Neural progenitor cell (in vitro differentiated cells): ENCODE measurements at places on chromosomes 2 and 18. TPM values are rescaled to one million over a fixed set of nuclear protein-coding genes. Genes with fewer than 3 reads are reported as not detected.

GRCh38 chr2:201758234-201758633 lies 22.5 kb downstream of the ALS2 start:
- no peaks in the 10 kb centered on the region for H3K27me3 ChIP-seq
- H3K4me3 ChIP-seq = no peak overlapping the region
- H3K27ac ChIP-seq = no peak overlapping the region
- DNase-seq = no peak

DNA sequence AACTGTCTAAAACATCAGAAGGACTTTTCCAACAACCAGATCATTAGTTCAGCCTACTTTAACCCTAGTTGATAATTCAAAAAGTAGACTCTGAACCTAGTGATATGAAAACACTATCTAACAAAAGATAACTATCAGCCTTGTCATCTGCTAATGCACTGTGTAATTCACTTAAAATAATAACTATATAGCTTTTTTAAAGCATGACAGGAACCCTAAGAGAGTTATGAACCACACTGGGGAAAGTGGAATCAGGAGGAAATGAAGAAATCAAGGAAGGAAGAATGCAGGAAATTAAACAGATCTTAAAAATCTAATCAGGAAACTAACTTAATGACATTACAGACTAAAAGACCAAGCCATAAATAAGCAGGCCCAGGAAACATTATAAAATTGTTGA lies 9.0 kb downstream of the B4GALT6 start:
- H3K4me3 ChIP-seq = no peak overlapping the region
- H3K27me3 ChIP-seq = no peaks in the 10 kb centered on the region
- no peak for DNase-seq
- H3K27ac ChIP-seq = no peak overlapping the region
- no peaks in the 10 kb centered on the region for H3K36me3 ChIP-seq
- peaks cover 9% of the 10 kb centered on the region for H3K4me1 ChIP-seq

- H3K36me3 ChIP-seq = no peaks in the 10 kb centered on the region
- no peaks in the 10 kb centered on the region for H3K4me1 ChIP-seq
- no peaks in the 10 kb centered on the region for H3K27me3 ChIP-seq
Observed at GRCh38 chr2:224630659-224631550, 45.7 kb upstream of the CUL3 start.

- no peaks in the 10 kb centered on the region for H3K27me3 ChIP-seq
- no peak overlapping the region for H3K4me3 ChIP-seq
- no peak for DNase-seq
- H3K27ac ChIP-seq = no peak overlapping the region
Observed at GRCh38 chr18:23828426-23828825, 139.2 kb downstream of the LAMA3 start.

DNA sequence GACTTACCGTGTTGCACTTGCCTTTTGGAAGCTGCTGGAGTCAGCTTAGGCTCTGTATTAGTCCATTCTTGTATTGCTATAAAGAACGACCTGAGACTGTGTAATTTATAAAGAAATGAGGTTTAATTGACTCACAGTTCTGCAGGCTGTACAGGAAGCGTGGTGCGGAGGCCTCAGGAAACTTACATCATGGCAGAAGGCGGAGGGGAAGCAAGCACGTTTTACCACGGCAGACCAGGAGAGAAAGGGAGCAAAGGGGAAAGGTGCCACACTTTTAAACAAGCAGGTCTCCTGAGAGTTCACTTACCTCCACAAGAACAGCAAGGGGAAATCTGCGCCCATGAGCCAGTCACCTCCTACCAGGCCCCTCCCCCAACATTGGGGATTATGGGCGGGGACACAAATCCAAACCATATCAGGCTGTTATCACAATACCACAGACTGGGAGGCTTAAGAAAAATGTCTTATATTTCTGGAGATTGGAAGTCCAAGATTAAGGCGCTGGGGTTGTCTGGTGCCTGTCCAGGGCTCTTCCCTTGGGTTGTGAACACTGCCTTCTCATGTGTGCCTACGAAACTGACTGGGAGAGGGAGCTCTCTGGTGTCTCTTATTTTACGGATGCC lies 3.6 kb upstream of the D2HGDH start:
- H3K4me3 ChIP-seq = no peak overlapping the region
- no peak overlapping the region for H3K27ac ChIP-seq
- no peaks in the 10 kb centered on the region for H3K4me1 ChIP-seq
- H3K27me3 ChIP-seq = no peaks in the 10 kb centered on the region
- no peaks in the 10 kb centered on the region for H3K36me3 ChIP-seq
- DNase-seq = no peak

DNA sequence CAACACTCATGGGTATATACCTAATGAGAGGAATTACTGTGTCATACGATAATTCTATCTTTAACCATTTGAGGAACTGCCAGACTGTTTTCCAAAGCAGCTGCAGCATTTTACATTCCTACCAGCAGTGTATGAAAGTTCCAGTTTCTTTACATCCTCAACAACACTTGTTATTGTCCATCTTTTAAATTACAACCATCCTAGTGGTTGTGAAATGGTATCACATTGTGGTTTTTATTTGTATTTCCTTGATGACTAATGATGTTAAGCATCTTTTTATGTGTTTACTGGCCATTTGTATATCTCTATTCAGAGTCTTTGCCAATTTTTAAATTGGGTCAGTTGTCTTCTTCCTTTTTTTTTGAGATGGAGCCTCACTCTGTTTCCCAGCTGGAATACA lies 4.0 kb upstream of the CKAP2L start:
- no peak overlapping the region for H3K4me3 ChIP-seq
- no peak overlapping the region for H3K27ac ChIP-seq
- no peaks in the 10 kb centered on the region for H3K36me3 ChIP-seq
- no peaks in the 10 kb centered on the region for H3K27me3 ChIP-seq

DNA sequence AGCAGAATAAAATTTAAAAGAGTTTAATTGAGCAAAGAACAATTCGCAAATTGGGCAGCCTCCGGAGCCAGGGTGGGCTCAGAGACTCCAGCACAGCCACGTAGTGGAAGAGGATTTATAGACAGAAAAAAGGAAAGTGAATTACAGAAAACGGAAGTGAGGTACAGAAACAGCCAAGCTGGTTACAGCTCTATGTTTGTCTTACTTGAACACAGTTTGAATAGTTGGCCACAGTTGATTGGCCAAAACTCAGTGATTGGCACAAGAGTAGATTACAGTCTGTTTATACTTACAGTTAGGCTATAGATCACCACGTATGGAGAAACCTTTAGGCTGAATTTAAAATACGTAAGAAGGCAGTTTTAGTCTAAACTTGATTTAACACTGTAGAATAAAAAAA lies 78.8 kb upstream of the NEDD4L start:
- no peak for DNase-seq
- no peaks in the 10 kb centered on the region for H3K27me3 ChIP-seq
- H3K4me1 ChIP-seq = no peaks in the 10 kb centered on the region
- H3K36me3 ChIP-seq = no peaks in the 10 kb centered on the region

DNA sequence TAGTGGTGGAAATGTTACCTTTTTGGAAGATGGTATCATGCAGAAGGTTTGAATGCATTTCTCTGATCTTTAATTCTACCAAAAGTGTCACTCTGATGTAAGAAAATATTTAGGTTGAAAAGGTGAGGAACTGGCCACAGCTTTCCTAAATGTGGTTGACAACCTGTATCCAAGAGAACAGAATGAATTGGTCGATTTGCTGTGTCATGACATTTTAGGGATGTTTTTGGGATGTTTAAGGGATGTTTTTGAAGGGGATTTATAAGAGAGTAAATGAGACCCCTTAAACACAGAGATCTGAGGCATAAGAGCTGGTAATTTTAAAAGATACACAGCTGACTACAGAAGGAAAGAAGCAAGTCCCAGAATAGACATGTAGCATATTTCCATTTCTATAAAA lies 270.8 kb upstream of the EPAS1 start:
- no peak overlapping the region for H3K4me3 ChIP-seq
- no peaks in the 10 kb centered on the region for H3K36me3 ChIP-seq
- no peak overlapping the region for H3K27ac ChIP-seq
- no peak for DNase-seq

DNA sequence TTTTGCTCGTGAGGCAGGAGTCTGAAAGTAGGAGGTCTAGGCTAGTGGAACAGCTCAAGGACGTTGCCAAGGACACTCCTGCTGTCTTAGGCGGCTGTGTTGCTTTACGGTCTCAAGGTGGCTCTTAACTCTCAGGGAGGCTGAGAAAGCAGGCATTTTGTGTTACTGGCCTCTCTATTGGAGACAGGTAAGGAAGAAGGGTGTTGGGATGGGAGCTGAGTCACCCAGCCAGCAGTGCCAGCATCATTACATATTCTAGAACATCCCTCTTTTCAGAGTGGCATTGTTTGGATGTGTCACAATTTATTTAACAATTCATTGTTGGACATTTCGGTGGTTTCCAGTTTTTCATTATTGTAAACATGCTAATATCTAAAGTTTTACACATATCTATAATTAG lies 30.8 kb upstream of the TMEM214 start:
- H3K27me3 ChIP-seq = no peaks in the 10 kb centered on the region
- DNase-seq = no peak
- H3K27ac ChIP-seq = no peak overlapping the region
- no peak overlapping the region for H3K4me3 ChIP-seq

- H3K4me3 ChIP-seq = no peak overlapping the region
- no peak overlapping the region for H3K27ac ChIP-seq
- DNase-seq = no peak
Observed at GRCh38 chr2:46136481-46136880, 160.7 kb upstream of the EPAS1 start.

DNA sequence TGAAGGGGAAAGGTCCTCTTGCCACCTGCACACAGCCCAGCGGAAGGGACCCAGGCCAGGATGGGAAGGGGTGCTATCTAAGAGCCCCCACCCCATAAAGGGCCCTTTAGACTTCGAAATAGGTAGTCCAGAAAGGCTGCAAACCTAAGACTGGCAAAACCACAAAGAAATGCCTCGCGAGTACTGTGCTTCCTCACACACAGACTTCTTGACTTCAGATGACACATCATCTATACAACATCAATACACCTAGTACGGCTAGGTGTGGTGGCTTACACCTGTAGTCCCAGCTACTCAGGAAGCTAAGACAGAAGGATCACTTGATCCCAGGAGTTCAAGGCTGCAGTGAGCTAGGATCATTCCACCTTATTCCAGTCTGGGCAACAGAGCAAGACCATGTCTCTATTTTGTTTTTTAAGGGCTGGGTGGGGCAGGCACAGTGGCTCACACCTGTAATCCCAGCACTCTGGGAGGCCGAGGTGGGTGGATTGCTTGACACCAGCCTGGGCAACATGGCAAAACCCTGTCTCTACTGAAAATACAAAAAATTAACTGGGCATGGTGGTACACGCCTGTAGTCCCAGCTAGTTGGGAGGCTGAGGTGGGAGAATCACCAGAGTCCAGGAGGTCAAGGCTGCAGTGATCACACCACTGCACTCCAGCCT lies 125.8 kb downstream of the CABLES1 start:
- no peak overlapping the region for H3K27ac ChIP-seq
- peaks cover 20% of the 10 kb centered on the region for H3K4me1 ChIP-seq
- no peaks in the 10 kb centered on the region for H3K27me3 ChIP-seq
- no peak for DNase-seq
- H3K4me3 ChIP-seq = no peak overlapping the region

DNA sequence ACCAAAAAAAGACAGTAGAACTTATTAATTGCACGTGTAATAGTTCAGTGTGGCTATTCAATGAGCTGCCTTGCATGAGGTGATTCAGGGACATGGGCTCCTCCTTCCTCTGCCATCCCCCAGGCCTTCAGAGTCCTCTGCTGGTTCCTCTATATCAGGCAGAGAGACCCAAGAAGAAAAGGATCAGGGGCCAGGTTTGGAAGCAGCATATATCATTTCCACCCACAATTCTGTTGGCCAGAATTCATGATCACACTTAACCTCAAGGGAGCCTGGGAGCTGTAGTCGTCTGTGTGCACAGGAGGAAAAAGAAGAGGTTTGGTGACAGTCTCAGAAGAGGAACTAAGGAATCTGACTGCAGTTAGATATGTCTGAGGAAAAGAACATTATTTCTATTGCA lies 114.0 kb upstream of the GLS start:
- DNase-seq = no peak
- no peak overlapping the region for H3K4me3 ChIP-seq
- H3K36me3 ChIP-seq = no peaks in the 10 kb centered on the region
- no peaks in the 10 kb centered on the region for H3K4me1 ChIP-seq
- H3K27me3 ChIP-seq = no peaks in the 10 kb centered on the region

TLX2 gene
- total RNA-seq = not detected in 2 replicates

- no peaks in the 10 kb centered on the region for H3K36me3 ChIP-seq
- peak; percentile 19 for DNase-seq
- no peak overlapping the region for H3K4me3 ChIP-seq
- H3K4me1 ChIP-seq = no peaks in the 10 kb centered on the region
- no peak overlapping the region for H3K27ac ChIP-seq
Observed at GRCh38 chr2:54773838-54774237, 50.4 kb downstream of the EML6 start.

GRCh38 chr2:30880516-30880915 lies 73.3 kb upstream of the CAPN13 start:
- DNase-seq = no peak
- no peaks in the 10 kb centered on the region for H3K27me3 ChIP-seq
- H3K4me3 ChIP-seq = no peak overlapping the region
- peaks cover 11% of the 10 kb centered on the region for H3K4me1 ChIP-seq

GRCh38 chr18:10453261-10453805 lies 1.1 kb upstream of the APCDD1 start:
- H3K27ac ChIP-seq = no peak overlapping the region
- peak overlapping the region; percentile 57 for H3K4me3 ChIP-seq
- no peaks in the 10 kb centered on the region for H3K36me3 ChIP-seq
- no peak for DNase-seq

DNA sequence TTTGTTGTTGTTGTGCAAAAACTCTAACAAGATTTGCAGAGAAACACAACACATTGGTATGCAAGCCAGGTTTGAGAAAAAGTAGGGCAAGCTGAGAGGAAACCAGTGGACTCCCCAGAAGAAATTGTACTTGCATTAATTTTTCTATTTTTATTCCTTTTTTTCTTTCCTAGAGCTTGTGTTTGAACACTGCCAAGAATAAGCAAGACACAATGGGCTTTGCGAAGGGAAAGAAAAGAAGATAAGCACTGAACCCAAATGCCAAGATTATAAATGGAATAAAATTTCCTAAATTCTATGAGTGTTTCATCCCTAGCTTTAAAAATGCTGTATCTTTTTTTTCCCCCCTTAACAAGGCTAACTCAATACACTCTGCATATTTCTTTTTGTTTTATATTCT lies 17.0 kb upstream of the CYTIP start:
- DNase-seq = no peak
- H3K27ac ChIP-seq = no peak overlapping the region
- peaks cover 19% of the 10 kb centered on the region for H3K4me1 ChIP-seq

DNA sequence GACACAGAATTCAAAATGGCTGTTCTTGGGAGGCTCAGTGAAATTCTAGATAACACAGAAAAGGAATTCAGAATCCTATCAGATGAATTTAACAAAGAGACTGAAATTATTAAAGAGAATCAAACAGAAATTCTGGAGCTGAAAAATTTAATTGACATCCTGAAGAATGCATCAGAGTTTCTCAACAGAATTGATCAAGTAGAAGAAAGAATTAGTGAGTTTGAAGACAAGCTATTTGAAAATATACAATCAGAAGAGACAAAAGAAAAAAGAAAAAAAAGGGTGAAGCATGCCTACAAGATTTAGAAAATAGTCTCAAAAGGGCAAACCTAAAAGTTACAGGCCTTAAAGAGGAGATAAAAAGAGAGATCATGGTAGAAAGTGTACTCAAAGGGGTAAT lies 12.0 kb upstream of the RANBP2 start:
- no peak overlapping the region for H3K4me3 ChIP-seq
- no peak overlapping the region for H3K27ac ChIP-seq
- no peaks in the 10 kb centered on the region for H3K36me3 ChIP-seq
